ENCODE measurements at places on chromosomes 13 and 19. TPM values are rescaled to one million over a fixed set of nuclear protein-coding genes. Genes with fewer than 3 reads are reported as not detected.

GRCh38 chr19:17841810-17842662 lies 5.7 kb downstream of the JAK3 start:
- peak; percentile 94 for DNase-seq
- peak overlapping the region; percentile 26 for H3K4me3 ChIP-seq

GRCh38 chr19:10861103-10861651 lies 10.2 kb upstream of the CARM1 start:
- no peak overlapping the region for H3K4me3 ChIP-seq
- DNase-seq, result peak; percentile 56
- H3K4me1 ChIP-seq, result peaks cover 13% of the 10 kb centered on the region
- no peaks in the 10 kb centered on the region for H3K27me3 ChIP-seq
- H3K27ac ChIP-seq, result no peak overlapping the region
- H3K36me3 ChIP-seq, result no peaks in the 10 kb centered on the region

DNA sequence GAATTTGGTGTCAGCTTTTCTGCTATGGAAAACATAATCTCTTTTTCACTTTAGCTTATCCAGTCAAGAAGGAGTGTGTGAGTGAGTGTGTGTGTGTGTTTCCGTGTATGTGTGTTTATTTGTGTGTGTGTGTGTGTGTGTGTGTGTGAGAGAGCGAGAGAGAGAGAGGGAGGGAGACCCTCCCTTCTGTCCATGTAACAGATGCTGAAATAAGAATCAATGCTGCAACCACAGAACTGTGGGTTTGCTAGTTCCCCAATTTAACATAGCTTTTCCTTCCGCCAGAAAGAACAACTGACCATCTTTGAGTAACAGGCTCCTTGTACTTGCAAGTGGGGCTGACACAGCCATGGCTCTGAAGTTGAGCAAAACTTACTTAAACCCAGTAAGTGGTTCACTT lies 5.2 kb downstream of the LCP1 start:
- H3K36me3 ChIP-seq, result no peaks in the 10 kb centered on the region
- no peak for DNase-seq

DNA sequence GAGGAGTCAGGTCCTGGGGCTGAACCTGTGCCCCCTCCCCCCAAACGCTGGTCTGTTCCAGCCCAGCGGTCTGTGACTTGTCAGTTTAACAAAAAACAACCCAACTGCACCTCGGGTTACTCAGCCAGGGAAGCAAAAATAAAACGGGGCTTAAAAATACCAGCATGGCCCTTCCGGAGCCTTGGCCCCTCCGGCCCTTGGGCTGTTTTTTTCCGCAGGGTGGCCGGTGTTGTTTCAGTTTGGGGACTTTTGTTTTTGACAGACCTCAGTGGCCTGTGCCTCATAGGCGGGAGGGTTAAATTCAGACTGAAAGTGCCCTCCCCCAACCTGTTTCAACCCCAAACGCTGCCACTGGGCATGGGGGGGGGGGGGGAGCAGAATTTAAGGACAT lies 4.0 kb downstream of the TCF3 start:
- peaks cover 13% of the 10 kb centered on the region for H3K4me1 ChIP-seq
- H3K4me3 ChIP-seq, result no peak overlapping the region
- peaks cover 4% of the 10 kb centered on the region for H3K36me3 ChIP-seq

DNA sequence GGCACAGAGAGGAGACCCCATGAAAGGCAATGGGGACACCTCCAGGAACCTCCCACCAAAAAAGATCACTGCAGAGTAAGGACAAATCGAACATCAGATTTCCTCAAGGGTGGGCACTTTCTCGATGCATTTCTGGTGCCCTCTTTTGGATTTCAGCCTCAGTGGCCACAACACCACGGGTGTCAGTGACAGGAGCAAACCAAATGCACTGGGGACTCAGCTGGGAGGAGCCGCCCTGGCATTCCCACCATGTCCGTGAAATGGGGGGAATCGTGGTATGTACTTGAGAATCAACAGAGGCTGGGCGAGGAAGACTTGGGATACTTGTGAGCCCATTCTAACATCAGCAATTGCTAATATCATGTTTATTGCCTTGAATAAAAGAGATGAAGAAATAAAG lies 16.3 kb downstream of the FAM187B start:
- H3K4me3 ChIP-seq, result no peak overlapping the region
- peak overlapping the region; percentile 86 for H3K27ac ChIP-seq
- H3K27me3 ChIP-seq, result no peaks in the 10 kb centered on the region
- no peak for DNase-seq

DNA sequence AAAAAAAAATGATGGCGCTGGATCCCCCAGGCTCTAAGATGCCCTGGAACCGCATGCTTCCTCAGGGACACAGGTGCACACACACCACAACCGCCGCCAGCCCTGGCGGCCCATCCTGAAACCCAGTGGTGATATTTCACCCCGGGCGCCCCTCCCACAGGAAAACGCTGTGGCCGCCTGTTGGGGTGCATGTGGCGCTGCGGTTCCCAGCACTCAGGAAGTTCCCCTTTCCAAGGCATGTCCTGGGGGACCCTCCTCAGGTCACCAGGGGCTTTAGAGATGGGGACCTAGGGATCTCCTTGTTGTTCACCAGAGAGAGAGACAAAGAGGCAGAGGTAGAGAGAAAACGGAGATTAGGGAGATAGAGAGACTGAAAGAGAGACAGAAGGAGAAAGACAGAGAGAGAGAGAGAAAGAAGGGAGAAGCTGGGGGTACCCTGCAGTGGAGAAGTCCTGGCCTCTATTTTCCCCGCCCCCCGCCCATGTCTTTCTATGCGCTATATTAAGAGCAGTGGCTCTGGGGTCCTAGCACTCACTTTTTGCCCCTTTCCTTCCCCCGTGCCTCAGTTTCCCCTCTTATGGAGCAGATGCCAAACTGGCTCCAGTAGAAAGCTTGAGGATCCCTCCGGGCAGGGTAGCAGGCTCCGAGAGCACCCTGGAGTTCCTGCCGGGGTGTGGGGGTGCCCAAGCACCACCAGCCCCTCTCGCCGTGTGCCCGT lies 2.3 kb downstream of the ADGRE2 start:
- H3K4me3 ChIP-seq, result no peak overlapping the region
- H3K4me1 ChIP-seq, result no peaks in the 10 kb centered on the region
- peak overlapping the region; percentile 69 for H3K27ac ChIP-seq
- peak; percentile 71 for DNase-seq
- no peaks in the 10 kb centered on the region for H3K27me3 ChIP-seq

DNA sequence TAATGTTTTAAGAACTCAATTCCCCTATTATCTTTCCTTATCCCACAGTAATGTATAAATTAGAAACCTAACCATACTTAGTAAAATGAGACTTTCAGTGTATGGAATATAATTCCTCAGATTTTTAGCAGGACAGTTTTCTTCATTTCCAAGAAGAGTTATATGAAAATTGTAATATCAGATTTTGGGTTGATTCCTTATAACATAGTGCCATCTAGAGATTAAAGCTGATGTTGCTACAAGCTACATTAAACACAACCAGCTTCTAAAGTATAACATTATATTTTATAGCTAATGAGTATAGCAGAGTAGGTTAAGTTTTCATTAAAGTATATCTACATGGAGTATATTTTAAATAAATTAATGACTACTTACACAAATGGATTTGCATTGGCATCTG lies 99.7 kb upstream of the MIR17HG start:
- H3K4me3 ChIP-seq, result no peak overlapping the region
- no peaks in the 10 kb centered on the region for H3K4me1 ChIP-seq
- no peak overlapping the region for H3K27ac ChIP-seq
- H3K36me3 ChIP-seq, result no peaks in the 10 kb centered on the region
- DNase-seq, result no peak
- no peaks in the 10 kb centered on the region for H3K27me3 ChIP-seq

DNA sequence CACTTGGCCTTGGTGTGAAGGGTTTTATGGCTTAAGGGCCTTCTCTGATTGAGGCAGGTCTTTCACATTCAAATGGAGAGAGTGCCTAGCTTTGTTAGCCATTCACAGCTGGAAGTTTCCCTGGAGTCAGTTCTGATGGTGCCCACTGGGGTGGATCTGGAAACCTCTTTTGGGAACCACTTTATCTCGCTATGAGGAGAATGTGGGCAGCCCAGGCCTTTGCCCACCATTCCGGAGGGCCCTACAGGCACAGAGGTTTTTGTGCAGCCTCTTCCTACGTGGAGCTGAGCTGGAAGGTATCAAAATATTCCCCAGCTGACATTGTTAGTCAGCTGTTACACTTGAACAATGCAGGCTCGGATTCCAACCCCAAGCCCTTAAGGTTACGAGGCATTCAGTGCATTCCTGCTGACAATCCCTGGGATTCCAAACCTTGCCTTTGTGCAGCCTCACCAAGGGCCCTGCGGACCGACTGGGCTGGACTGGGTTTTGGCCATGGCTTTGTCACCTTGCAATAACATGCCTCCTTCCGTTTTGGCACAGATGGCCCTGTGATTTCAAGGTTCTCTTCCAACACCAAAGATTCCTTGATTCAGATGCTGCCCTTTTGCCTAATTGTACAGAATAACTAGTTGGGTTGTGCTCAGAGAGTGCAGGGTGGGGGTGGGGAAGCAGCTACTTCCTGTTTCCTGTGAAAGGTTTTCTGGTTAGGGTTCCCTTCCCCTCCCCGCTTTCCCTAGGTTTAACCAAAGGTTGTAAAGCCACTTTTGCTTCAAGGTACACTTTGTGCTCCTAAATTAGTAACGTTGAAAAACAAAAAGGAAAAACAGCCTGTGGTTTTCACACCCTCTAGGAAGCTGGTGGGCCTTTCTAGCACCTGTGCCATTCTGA lies 27.0 kb downstream of the SAE1 start:
- H3K4me3 ChIP-seq, result no peak overlapping the region
- no peaks in the 10 kb centered on the region for H3K36me3 ChIP-seq
- peak overlapping the region; percentile 87 for H3K27ac ChIP-seq
- no peaks in the 10 kb centered on the region for H3K27me3 ChIP-seq
- H3K4me1 ChIP-seq, result peaks cover 60% of the 10 kb centered on the region

- no peaks in the 10 kb centered on the region for H3K4me1 ChIP-seq
- H3K4me3 ChIP-seq, result no peak overlapping the region
- H3K27ac ChIP-seq, result no peak overlapping the region
- H3K36me3 ChIP-seq, result peaks cover 36% of the 10 kb centered on the region
- DNase-seq, result no peak
Measured at GRCh38 chr13:36954542-36954941, 34.5 kb upstream of the SMAD9 start.

DNA sequence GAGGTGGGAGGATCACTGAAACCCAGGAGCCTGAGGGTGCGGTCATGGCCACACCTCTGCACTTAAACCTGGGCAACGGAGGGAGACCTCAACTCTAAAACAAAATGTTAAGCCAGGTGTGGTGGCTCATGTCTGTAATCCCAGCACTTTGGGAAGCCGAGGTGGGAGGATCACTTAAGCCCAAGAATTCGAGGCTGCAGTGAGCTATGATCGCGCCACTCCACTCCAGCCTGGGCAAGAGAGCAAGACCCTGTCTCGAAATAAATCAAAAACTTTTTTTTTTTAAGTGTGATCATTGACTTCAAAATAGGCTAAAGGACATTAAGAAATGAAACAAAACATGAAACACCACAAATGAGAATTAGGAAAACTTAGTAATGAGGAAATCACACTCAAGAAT lies 16.3 kb upstream of the ADPRHL1 start:
- H3K4me3 ChIP-seq, result no peak overlapping the region
- no peak for DNase-seq
- no peak overlapping the region for H3K27ac ChIP-seq
- H3K4me1 ChIP-seq, result peaks cover 14% of the 10 kb centered on the region
- peaks cover 30% of the 10 kb centered on the region for H3K36me3 ChIP-seq
- H3K27me3 ChIP-seq, result no peaks in the 10 kb centered on the region

GRCh38 chr19:31515931-31516330 lies 166.7 kb upstream of the TSHZ3 start:
- H3K27me3 ChIP-seq, result no peaks in the 10 kb centered on the region
- no peaks in the 10 kb centered on the region for H3K36me3 ChIP-seq
- H3K4me1 ChIP-seq, result no peaks in the 10 kb centered on the region

DNA sequence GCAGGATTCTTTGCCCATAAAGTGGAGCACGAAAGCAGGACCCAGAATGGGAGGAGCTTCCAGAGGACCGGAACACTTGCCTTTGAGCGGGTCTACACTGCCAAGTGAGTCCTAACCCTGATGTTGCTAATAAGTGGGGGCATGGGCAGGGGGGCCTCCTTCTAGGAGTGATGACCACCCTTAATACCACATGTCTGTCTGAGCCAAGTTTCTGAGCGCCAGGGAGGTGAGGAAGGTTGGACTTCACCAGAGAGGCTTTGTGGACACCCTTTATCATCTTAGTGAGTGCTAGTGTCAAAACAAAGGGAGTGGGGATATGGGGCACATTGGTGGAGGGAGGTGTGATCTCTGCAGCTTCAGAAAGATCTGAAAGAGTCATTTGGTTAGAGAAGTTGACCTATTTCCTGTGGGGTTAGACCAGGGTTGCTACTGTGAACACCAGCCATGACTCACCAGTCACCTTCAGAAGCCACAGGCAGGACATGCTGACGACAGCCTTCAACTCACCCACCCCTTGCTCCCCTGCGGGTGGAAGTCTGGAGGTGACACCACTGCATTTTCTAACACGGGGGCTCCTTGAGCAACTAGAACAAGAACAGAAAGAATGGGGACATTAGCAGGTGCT lies 8.8 kb downstream of the ALOX5AP start:
- H3K27ac ChIP-seq, result peak overlapping the region; percentile 68
- H3K36me3 ChIP-seq, result no peaks in the 10 kb centered on the region
- H3K4me1 ChIP-seq, result peaks cover 38% of the 10 kb centered on the region
- no peak overlapping the region for H3K4me3 ChIP-seq

DNA sequence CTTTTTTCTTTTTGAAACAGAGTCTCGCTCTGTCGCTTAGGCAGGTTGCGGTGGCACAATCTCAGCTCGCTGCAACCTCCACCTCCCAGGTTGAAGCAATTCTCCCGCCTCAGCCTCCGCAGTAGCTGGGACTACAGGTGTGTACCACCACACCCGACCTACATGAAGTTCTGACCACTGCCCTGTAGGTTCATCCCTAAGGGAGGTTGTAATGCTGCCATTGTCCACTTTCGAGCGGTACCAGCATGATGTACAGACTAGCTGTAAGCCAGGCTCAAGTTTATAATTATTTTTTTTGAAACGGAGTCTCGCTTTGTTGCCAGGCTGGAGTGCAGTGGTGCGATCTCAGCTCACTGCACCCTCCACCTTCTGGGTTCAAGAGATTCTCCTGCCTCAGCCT lies 11.6 kb upstream of the COX7A1 start:
- no peaks in the 10 kb centered on the region for H3K4me1 ChIP-seq
- DNase-seq, result no peak
- peaks cover 12% of the 10 kb centered on the region for H3K36me3 ChIP-seq
- no peak overlapping the region for H3K4me3 ChIP-seq
- no peak overlapping the region for H3K27ac ChIP-seq
- no peaks in the 10 kb centered on the region for H3K27me3 ChIP-seq

ARHGAP35 gene
- 62.2 TPM for total RNA-seq

ELSPBP1 gene
- total RNA-seq, result not detected

ZNF536 gene
- not detected for total RNA-seq

CLDND2 gene
- not detected for total RNA-seq

ZNF560 gene
- total RNA-seq, result not detected

LRCH1 gene
- 27.0 TPM for total RNA-seq

SNRNP70 gene
- total RNA-seq, result 180 TPM

GDF15 gene
- total RNA-seq, result 126 TPM

KL gene
- total RNA-seq, result 7.0 TPM

ICAM1 gene
- 791 TPM for total RNA-seq

ATP4A gene
- not detected for total RNA-seq

DCAF15 gene
- total RNA-seq, result 38.2 TPM

CEACAM21 gene
- 6.7 TPM for total RNA-seq

NLRP9 gene
- total RNA-seq, result not detected

PSG6 gene
- not detected for total RNA-seq

PRODH2 gene
- not detected for total RNA-seq

All from upper lobe of left lung (tissue), 6 donors.